Stimulated activated CD8-positive, alpha-beta memory T cell treated with anti-CD3 and anti-CD28 coated beads, Interleukin-15, amount 100 ng/mL, for 48 hours (primary cell): ENCODE measurements at places on chromosomes 2 and 18.

DNA sequence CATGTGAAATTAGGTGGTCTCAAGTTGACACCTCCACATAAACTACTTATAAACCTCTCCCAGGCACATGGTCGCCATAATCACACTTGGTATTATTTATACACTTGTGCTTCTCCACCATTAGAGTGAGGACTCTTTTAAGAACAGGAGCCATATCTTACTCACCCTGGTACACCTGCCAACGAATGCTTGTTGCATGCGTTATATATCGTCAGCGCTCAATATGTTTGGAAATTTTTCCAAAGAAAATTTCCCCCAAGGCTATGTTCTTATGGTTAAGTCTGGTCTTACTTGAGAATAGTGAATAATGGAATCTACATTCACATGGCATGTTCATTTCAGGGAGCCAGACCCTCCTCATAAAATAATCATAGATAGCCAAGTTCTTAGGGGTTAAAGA is 271.7 kb downstream of the BCL11A start:
- DNase-seq = no peak

GRCh38 chr2:15974565-15975260 is 34.4 kb downstream of the MYCN start:
- no peak for DNase-seq

GRCh38 chr2:128607911-128608506 is 289.3 kb upstream of the HS6ST1 start:
- DNase-seq = no peak

DNA sequence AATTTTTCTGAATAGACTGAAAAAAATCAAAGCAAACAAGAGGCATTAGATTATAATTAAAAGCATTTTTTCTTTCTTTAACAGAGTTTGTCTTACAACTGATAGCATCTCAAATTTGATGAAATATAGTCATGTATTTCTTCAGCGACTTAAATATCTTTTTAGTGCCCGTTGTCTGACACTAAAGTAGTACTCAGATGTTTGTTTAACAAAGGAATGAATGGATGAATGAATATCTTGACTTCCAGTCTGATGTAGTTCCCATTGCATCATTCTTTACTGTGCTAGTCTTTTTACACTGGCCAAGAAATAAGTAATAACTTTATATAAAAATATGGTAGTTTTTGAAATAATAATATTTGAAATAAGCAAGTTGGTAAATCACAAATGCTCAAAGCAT is 111.1 kb downstream of the TTC27 start:
- DNase-seq = no peak

- DNase-seq = no peak
Observed at GRCh38 chr2:181573140-181573736, 83.7 kb downstream of the CERKL start.

- no peak for DNase-seq
Observed at GRCh38 chr2:120759543-120760331, 24.1 kb downstream of the GLI2 start.

GRCh38 chr2:166614503-166614902 is 120.5 kb upstream of the SCN7A start:
- no peak for DNase-seq

DNA sequence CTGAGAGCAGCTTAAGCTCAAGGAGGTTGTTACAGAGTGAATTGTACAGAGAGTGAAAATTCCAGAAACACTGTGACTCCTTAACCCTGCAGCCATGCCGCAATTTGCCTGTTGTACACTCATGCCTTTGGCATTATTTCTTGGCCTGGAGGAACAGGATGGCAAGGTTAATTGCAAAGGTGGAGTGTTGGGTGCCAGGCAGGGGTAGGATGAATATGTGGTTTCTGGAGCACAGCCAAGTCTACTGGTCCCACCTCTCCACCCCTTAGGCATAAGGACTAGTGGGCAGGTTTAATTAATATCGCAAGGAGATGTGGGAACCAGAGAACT is 250.2 kb downstream of the LRRTM1 start:
- no peak for DNase-seq

DNA sequence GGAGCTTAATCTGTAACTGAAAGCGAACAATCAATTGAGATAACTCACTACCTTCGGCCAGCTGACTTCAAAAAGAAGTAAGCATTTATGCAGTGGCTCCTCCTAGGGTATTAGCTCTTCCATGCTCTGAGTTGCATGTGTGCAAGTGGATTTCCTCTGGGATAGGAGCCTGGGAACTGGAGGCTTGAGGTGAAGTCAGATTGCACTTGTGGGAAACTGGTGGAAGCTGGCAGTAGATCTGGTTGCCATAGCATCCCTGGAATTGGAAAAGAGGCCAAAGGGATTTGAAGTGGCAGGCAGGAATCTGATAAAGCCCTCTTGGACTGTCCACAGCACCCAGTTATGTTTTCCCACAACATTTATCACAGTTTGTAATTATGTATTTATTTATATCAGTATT is 50.6 kb upstream of the FMNL2 start:
- no peak for DNase-seq

DNA sequence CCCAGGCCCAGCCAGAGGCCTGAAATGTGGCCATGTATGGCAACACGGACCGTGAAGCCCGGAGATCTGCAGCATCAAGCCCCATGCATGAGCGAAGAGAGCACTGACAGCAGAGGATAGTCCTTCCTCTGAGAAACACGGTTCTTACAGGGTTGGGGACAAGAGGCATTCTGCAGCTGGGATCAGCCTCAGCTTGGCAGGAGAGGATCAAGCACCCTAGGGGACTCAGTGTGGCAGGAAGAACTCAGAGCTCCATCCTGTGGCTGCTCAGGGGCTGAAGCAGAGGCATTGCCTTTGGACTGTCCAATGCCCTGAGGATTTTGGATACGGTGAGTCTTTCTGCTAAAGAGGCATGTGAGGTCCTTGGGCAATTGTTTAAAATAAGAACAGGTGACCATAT is 368.7 kb downstream of the ZNF516 start:
- no peak for DNase-seq

DNA sequence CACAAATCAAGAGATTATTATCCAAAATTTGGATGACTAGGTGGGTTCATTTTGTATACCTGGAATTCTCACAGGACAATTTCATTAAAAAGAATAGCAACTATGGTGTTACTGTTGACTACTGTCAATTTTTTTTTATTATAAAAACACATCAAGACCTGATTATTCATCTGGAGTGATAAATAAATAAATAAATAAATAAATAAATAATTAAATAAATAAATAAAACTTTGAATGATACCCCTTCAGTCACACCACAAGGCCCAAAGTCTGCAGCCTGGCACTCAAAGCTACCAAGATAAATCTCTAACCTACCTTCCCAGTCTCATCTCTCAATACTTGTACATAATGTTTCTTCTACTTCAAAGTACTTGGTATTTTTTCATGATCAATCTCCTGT is 294.0 kb upstream of the KLHL29 start:
- no peak for DNase-seq

GRCh38 chr2:187091664-187092063 is 242.7 kb upstream of the ZSWIM2 start:
- DNase-seq = no peak

GRCh38 chr2:96770442-96771202 is 9.9 kb downstream of the CNNM4 start:
- DNase-seq = no peak

DNA sequence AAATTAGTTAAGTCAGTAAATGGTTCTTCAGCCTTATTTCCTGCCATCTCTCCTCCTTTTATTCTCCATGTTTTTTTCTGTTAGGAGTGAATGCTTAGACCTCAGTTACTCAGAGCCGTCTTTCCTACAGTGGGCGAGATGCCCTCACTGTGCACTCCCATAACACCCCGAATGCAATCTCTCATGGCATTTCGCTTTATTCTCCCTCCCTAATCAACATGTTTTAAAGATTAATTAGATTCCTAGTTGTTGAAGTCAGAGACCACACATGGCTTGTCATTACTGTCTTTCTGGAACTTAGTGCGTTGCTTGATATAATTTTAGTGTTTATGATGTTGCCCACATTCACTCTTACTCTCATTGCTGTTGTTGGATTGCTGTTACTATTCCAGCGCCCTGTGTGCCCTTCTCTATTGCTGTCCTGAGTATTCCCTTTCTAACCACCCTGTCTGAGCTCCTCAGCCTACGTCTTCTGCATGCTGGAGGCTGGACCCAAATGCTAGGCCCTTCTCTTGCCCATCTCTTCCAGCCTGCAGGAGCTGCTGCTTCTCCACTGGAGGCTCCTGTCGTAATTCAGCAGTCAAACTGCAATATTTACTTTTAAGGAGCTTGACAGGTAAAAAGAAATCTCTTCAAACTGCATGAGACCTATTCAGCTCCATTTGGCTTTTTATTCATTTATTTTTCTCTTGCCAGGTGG is 99.3 kb downstream of the MAP2 start:
- no peak for DNase-seq

- DNase-seq = no peak
Observed at GRCh38 chr2:193868132-193868531, 1673.4 kb upstream of the TMEFF2 start.

DNA sequence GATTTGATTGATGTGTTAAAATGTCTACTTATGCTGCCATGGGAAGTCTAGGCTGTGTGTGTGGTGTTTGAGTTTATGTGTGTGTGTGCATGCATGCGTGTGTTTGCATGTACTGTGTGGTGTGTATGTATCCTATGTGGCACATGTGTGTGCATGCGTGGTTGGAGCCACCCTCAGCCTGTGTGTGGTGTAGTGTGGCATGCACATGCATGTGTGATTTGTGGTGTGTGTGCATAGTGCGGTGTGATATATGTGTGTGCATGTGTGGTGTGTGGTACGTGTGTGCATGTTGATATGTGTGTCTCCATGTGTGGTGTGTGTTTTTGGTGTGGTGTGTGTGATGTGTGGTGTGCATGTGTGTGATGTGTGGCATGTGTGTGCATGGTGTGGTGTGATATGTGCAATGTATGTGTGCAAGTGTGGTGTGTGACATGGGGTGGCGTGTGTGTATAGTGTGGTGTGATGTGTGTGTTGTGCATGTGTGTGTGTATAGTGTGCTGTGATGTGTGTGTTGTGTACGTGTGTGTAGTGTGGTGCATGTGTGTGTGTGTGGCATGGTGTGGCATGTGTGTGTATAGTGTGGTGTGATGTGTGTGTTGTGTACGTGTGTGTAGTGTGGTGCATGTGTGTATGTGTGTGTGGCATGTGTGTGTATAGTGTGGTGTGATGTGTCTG is 66.6 kb upstream of the HDAC4 start:
- DNase-seq = no peak

- no peak for DNase-seq
Observed at GRCh38 chr2:120990451-120990871, 254.8 kb downstream of the GLI2 start.

DNA sequence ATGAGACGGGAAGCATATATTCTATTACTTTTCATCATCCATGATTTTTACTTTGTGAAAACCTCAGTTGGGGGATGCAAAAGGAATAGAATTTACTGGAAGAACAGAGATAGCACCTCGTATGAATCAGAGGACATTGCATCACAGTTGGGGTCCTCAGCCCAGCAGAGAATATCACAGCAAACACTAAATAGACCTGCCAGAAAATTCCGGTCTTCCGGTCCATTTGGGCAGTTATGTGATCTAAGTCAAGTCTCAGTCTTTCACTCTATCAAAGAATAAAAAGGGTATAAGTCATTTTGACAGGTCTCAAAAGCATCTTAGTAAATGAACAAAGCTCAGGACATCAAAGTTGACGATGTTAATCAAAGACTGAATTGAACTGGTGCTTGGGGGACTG is 1100.6 kb downstream of the DPP10 start:
- no peak for DNase-seq

DNA sequence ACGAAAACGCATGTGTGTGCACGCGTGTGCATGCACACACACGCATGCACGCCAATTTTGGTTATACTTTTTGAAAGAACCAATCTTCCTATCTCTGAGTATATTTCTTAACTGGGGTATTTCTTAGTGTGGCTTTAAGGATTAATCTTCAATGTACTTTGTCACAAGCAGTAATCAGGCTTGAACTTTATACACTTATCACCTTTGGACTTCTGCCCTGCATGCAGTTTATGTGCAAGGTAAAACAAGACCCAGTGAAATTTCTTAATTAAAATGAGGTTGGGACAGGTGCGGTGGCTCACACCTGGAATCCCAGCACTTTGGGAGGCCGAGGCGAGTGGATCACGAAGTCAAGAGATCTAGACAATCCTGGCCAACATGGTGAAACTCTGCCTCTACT is 85.3 kb downstream of the OSBPL6 start:
- DNase-seq = no peak

GRCh38 chr2:31269087-31269486 is 35.1 kb downstream of the EHD3 start:
- no peak for DNase-seq

DNA sequence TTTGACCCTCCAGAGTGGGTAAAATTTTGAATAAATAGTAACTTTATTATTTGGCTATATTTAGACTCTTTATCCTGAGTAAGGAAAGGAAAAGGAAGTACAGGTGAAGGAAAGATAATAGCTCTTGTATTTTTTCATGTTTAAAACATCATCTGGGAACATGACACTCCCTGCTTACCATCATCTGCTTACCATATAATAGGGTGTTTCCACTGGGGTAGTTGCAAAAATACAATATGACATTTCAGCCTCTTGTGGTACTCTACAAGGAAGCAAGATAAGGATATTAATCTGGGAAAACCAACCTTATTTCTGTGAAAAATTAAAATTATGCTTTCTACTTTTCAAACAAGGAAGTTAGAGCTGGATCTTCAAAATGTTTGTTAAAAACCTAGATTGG is 9.9 kb downstream of the RELCH start:
- no peak for DNase-seq

DNA sequence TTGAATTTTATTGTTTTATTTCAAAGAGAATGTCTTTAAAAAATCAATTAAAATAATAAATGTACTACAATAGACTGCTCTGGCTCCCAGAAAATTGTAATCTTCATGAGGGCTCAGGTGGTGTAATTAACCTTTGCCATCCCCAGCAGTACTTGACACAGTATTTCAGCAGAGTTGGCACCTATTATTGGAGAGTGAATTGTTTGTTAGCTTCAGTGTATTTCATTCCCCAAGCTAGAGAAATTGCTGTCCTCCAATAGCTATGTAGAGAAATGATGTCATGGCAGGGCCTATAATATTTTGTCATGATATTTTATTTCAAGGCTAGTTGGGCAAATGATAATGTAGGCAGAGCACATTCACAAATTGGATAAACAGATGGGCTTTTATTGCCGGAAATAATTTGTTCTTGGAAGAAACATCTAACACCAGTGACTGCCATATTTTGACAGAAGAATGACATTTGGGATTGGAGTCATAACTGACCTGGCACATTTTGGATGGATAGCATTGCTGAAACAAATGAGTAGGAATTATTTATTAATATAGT is 712.0 kb upstream of the NXPH2 start:
- DNase-seq = no peak

DNA sequence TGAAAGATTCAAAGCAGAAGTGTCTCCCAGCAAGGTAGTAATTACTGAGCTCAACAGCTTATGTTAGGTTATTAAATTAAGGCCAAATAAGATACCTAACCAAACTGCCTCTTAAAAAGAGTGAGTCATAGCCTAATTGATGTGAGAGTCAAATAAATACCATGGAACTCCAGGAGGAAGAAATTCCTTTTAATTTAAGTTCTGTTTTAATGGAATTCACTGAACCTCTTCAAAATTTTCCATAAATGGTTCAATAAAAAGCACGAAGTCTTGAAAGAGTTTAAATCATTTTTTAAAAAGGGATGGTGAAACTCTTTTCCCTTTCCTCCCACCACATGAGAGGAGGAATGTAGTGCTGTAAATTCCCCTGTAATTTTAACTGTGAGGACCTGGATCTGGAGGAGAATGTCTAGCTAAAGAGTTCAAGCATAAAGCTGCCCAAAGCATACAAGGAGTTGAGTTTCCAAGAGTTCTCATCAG is 180.8 kb upstream of the MMADHC start:
- no peak for DNase-seq

GRCh38 chr2:215429424-215429823 is 6.4 kb downstream of the FN1 start:
- no peak for DNase-seq

- DNase-seq = no peak
Observed at GRCh38 chr18:13548106-13548819, 178.1 kb downstream of the FAM210A start.
